ENCODE measurements at places on chromosomes 3 and 15.
A peak's percentile ranks its signal among the peaks of the same experiment; 100 is the strongest.

GRCh38 chr3:8143186-8143585, 358.4 kb upstream of the LMCD1 start:
- peaks cover 6% of the 10 kb centered on the region for H3K4me1 ChIP-seq
- H3K27me3 ChIP-seq: peaks cover 3% of the 10 kb centered on the region
- no peaks in the 10 kb centered on the region for H3K36me3 ChIP-seq
- H3K27ac ChIP-seq: no peak overlapping the region

DNA sequence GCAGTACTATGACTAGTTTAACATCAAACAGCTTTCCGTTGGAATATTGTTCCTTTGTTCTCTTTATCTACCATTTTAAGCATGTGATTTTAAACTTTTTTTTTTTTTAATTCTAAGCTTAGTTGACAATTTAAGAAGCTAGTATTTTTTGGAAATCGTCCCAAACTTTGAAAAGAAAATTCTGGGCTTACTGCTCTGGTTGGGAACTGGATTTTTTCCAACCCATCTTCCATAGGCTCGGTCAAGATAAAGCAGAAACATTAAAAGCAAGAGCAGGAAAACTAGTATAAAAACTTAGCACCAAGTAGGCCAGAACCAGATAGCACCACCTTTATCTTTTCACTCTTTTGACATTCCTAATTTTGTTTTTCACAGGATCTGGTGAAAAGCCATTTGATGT, 49.9 kb downstream of the TSC22D2 start:
- H3K27ac ChIP-seq: no peak overlapping the region
- no peak overlapping the region for H3K4me3 ChIP-seq
- no peak for DNase-seq
- peaks cover 37% of the 10 kb centered on the region for H3K36me3 ChIP-seq

- H3K36me3 ChIP-seq: no peaks in the 10 kb centered on the region
- DNase-seq: peak; percentile 55
- no peaks in the 10 kb centered on the region for H3K4me1 ChIP-seq
- no peak overlapping the region for H3K4me3 ChIP-seq
Observed at GRCh38 chr3:194993896-194994295, 277.1 kb downstream of the XXYLT1 start.

GRCh38 chr3:72669224-72669623, 179.0 kb downstream of the SHQ1 start:
- H3K4me3 ChIP-seq: peak overlapping the region; percentile 15
- H3K4me1 ChIP-seq: peaks cover 17% of the 10 kb centered on the region
- H3K27ac ChIP-seq: no peak overlapping the region
- H3K27me3 ChIP-seq: peaks cover 12% of the 10 kb centered on the region

- no peak overlapping the region for H3K4me3 ChIP-seq
- no peaks in the 10 kb centered on the region for H3K36me3 ChIP-seq
- peaks cover 8% of the 10 kb centered on the region for H3K4me1 ChIP-seq
- H3K27ac ChIP-seq: no peak overlapping the region
Observed at GRCh38 chr15:77839456-77839855, 206.7 kb upstream of the LINGO1 start.

DNA sequence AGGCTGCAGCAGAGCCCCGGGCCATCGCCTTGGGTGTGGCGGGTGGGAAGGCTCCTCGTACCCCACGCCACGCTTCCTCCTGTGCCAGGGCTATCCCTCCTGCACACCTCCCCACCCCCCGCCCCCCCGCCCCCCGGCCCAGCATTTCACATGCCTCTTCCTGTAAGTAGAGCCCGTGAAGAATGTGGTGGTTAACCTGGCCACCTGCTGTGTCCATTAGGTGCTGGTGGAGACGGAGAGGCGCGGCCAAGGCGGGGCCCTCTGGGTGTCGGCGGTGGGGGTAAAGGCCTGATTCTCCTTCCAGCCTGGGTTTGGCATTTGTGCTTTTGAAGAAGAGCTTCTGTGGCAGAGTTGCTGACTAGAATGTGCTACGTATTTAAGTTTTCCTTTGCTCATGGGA, 127.8 kb downstream of the CHDH start:
- no peak overlapping the region for H3K4me3 ChIP-seq
- no peaks in the 10 kb centered on the region for H3K36me3 ChIP-seq
- no peak overlapping the region for H3K27ac ChIP-seq
- H3K4me1 ChIP-seq: peaks cover 4% of the 10 kb centered on the region

GRCh38 chr3:60703956-60704736, 547.1 kb downstream of the FHIT start:
- no peak overlapping the region for H3K27ac ChIP-seq
- H3K4me3 ChIP-seq: peak overlapping the region; percentile 8
- DNase-seq: no peak
- peaks cover 39% of the 10 kb centered on the region for H3K4me1 ChIP-seq

GRCh38 chr15:72796515-72797337, 13.2 kb upstream of the ADPGK start:
- peaks cover 8% of the 10 kb centered on the region for H3K27me3 ChIP-seq
- no peaks in the 10 kb centered on the region for H3K36me3 ChIP-seq
- peak overlapping the region; percentile 80 for H3K27ac ChIP-seq
- H3K4me1 ChIP-seq: peaks cover 16% of the 10 kb centered on the region
- peak; percentile 78 for DNase-seq

GRCh38 chr3:183988216-183988790, 29.4 kb downstream of the ABCC5 start:
- H3K4me3 ChIP-seq: no peak overlapping the region
- H3K27me3 ChIP-seq: no peaks in the 10 kb centered on the region
- peak overlapping the region; percentile 65 for H3K27ac ChIP-seq
- DNase-seq: no peak

- peaks cover 6% of the 10 kb centered on the region for H3K27me3 ChIP-seq
- H3K36me3 ChIP-seq: no peaks in the 10 kb centered on the region
- no peak overlapping the region for H3K4me3 ChIP-seq
- peak overlapping the region; percentile 49 for H3K27ac ChIP-seq
- DNase-seq: no peak
Observed at GRCh38 chr15:79994615-79995014, 23.6 kb upstream of the BCL2A1 start.

GRCh38 chr15:81291916-81292522, 31.9 kb downstream of the STARD5 start:
- peaks cover 8% of the 10 kb centered on the region for H3K4me1 ChIP-seq
- H3K27me3 ChIP-seq: peaks cover 5% of the 10 kb centered on the region
- H3K36me3 ChIP-seq: no peaks in the 10 kb centered on the region
- no peak overlapping the region for H3K27ac ChIP-seq
- no peak for DNase-seq
- no peak overlapping the region for H3K4me3 ChIP-seq

DNA sequence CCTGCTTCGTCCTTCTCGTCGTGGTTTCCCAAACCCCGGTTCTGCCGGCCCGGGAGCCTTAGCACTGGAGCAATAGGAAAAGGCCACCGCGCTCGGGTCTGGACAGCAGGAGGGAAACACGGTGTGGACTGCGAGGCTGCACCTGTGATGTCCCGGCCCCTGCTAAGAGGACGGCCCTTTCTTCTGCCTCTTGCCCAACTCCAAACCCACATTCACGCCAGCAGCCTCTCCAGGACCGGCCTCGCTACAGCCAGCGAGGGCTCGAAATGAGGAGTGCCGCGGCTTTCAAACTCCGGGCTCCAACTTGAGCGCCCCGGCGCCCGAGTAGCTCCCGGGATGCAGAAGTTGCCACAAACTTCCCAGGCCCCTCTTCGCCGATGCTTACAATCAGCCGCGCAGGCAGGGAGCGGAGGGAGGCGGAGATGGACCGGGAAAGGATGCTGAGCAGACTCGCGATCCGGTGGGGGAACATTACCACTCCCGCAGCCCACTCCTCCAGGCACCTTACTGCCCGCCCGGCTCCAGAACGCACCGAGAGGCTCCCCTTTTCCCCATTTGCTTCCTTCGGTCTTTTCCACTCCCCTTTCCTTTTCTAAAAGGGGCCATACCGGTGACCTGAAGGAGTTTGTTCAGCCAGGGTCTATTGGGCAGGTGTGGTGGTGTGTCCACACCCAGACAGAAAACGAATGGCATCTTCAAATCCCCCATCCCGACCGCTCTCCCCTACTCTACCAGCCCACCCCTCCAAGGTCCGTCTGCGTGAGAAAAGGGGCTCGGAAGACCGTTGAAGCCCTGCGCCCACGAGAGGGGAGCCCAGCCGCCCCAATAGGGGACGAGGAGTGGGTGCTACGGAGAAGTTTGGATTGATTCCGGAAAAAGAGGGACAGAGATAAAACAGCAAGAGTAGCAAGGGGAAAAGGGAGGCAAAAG, 18.8 kb upstream of the SATB1 start:
- no peak for DNase-seq
- H3K4me3 ChIP-seq: peak overlapping the region; percentile 93
- no peaks in the 10 kb centered on the region for H3K36me3 ChIP-seq
- peak overlapping the region; percentile 68 for H3K27ac ChIP-seq
- peaks cover 80% of the 10 kb centered on the region for H3K27me3 ChIP-seq

DNA sequence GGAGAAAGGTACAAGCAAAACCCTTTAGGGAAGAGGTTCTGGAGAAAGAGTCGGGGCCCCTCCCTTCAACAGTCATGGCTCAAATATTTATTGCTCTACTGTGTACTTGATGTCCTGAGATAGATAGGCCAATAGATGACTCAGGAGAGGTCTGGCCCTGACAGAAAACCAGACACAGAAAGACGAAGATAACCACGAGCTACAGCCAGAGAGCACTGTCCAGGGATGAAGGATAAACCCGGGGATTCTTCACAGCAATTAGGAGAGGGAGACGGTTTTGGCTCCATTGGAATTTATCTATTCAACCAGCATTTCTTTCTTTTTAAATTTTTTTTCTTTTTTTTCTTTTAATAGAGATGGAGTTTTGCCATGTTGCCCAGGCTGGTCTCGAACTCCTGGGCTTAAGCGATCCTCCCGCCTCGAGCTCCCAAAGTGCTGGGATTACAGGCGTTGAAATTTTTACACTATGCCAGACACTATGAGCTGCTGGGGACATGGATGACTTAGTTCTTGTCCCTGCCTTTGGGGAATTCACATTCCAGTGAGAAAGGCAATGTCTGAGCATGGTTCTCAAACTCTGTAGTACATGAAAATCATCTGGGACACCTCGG, 4.6 kb upstream of the CIDEC start:
- H3K36me3 ChIP-seq: no peaks in the 10 kb centered on the region
- H3K4me3 ChIP-seq: peak overlapping the region; percentile 59
- no peaks in the 10 kb centered on the region for H3K27me3 ChIP-seq
- no peaks in the 10 kb centered on the region for H3K4me1 ChIP-seq
- peak overlapping the region; percentile 82 for H3K27ac ChIP-seq
- no peak for DNase-seq

DNA sequence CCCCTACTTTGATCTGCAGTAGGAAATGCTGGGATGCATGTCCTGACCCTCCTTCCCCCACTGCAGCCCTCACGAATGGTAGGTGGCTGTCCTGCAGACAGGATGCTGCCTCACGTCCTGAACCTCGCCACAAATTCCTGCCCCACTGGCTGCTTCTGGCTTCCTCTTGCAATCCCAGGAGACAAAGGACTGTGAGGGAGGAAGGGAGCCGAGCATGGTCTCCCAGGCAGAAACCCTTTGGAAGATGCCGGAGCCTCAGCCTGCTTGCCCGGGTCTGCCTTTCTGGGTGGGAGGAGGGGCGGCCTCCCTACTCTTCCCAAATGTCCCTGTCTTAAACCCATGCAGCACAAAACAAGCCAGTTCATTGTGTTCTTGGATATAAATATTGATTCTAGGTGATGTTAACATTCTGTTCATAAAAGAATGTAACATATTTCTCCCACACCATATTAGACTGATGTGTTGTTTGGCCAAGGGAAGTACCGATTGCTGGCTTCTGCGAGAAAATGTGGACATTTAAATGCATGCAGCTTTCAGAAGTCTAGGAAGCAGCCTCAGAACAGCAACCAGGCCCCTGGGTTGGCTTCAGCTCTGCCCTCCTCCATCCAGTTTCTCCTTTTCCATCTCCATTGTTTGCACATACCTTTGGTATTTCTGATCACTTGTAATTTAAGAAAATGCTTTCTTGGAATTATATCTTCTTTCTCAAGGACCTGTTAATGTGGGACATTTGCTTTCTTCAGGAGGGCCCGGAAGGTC, 75.3 kb downstream of the HMG20A start:
- no peak overlapping the region for H3K4me3 ChIP-seq
- H3K27me3 ChIP-seq: no peaks in the 10 kb centered on the region
- H3K27ac ChIP-seq: peak overlapping the region; percentile 73

GRCh38 chr3:129673012-129673411, 66.5 kb upstream of the PLXND1 start:
- H3K27ac ChIP-seq: peak overlapping the region; percentile 71
- H3K36me3 ChIP-seq: peaks cover 19% of the 10 kb centered on the region
- DNase-seq: no peak
- H3K4me3 ChIP-seq: no peak overlapping the region
- peaks cover 3% of the 10 kb centered on the region for H3K4me1 ChIP-seq

GRCh38 chr15:92097474-92098178, 244.1 kb downstream of the SLCO3A1 start:
- peaks cover 14% of the 10 kb centered on the region for H3K4me1 ChIP-seq
- peaks cover 8% of the 10 kb centered on the region for H3K27me3 ChIP-seq
- H3K27ac ChIP-seq: peak overlapping the region; percentile 77
- H3K4me3 ChIP-seq: peak overlapping the region; percentile 2

DNA sequence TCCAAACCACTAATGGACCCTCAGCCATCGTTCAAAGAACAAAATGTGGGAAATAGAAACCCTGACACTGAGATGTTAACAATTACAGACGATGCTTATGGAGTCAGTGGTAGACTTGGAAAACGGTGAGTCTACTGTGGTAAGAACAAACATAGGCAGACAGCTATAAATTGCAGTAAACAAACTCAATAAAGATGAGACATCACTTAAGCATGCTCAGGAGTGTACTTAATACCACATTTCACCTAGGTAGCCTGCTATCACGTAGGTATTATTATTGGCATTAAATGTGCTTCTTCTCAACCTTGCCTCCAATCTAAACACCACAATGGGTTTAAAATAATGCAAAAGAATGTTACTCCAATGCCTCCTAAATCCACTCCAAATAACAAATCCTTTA, 2.5 kb downstream of the OSBPL10 start:
- H3K4me1 ChIP-seq: peaks cover 17% of the 10 kb centered on the region
- H3K36me3 ChIP-seq: no peaks in the 10 kb centered on the region
- H3K27ac ChIP-seq: peak overlapping the region; percentile 69
- H3K27me3 ChIP-seq: peaks cover 6% of the 10 kb centered on the region

DNA sequence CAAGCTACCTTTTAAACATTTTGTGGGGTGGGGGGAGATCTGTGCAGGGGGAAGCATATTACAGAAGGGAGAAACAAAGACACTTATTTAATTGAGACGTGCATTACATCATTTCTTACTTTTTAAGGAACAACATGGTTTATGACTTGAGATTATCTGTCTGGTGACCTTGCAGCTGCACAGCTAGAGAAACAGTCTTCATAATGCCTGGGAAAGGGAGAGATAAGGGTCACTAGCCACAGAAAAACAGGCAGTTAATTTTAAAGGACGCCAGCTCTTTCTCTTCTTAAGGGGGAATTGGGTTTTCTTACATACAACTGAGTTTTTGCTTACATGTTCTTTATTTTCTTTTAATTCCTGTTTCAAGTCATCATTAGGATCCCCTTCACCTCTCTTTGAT, 147.9 kb downstream of the SST start:
- H3K27me3 ChIP-seq: no peaks in the 10 kb centered on the region
- H3K36me3 ChIP-seq: no peaks in the 10 kb centered on the region
- H3K4me1 ChIP-seq: no peaks in the 10 kb centered on the region
- no peak for DNase-seq

DNA sequence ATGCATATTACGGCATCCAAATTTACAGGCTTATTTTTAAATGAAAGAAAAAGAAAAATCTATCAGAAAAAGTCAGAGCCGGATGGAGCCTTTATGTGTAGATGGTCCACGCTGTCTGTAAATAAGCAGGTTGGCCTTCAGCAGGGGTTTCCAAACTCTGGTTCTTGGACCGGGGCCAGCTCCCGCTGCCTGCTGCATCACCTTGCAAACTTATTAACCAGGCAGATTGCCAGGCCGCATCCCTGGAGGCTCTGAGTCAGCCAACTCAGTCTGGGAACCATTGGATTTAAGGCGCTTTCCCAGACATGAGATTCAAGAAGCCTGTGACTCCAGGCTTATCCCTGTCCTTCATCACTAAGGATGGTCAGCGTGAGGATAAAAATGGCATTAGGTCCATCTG, 212.4 kb downstream of the OPA1 start:
- H3K27me3 ChIP-seq: no peaks in the 10 kb centered on the region
- peaks cover 45% of the 10 kb centered on the region for H3K4me1 ChIP-seq
- no peak overlapping the region for H3K27ac ChIP-seq
- no peak overlapping the region for H3K4me3 ChIP-seq
- no peak for DNase-seq
